ENCODE measurements at places on chromosomes 12 and 14.
A peak's percentile ranks its signal among the peaks of the same experiment; 100 is the strongest.

GRCh38 chr12:50024805-50025186 is 498 bp downstream of the RACGAP1 start:
- peak; percentile 21 for DNase-seq

DNA sequence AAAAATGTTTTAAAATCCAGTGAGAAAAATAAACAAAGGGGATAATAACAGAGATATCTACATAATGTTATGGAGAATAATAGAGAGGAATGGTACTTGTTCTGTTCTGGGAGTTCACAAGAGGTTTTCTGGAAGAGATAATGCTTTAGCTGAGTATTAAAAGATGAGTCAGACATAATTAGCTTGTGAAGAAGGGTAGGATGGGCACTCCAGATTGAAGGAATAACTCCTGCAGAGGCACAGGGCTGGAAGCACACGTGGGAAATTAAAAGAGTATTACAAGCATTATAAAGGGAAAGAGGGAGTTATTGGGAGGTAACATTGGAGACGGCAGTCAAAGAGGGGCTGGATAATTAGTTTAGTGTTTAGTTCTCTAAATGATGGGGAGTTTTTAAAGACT is 124.9 kb upstream of the BTG1 start:
- no peak for DNase-seq

- no peak for DNase-seq
Observed at GRCh38 chr12:110917961-110918360, 2.4 kb downstream of the MYL2 start.

DNA sequence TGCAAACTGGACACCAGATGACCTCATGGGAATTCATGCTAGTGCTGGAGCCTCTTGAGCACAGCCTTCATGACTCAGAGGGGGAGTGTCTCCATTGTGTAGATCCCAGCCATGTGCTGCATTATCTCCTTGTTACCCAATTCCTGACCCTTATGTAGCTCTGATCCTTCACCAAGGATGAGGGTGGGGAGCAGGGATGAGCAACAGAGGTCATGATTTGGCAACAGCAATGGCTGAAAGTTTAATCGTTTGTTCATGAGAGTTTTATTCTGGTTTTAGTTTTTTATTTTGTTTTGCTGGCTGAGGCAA is 9.5 kb upstream of the BDKRB1 start:
- peak; percentile 46 for DNase-seq

- no peak for DNase-seq
Observed at GRCh38 chr14:98877065-98877464, 394.9 kb downstream of the BCL11B start.

DNA sequence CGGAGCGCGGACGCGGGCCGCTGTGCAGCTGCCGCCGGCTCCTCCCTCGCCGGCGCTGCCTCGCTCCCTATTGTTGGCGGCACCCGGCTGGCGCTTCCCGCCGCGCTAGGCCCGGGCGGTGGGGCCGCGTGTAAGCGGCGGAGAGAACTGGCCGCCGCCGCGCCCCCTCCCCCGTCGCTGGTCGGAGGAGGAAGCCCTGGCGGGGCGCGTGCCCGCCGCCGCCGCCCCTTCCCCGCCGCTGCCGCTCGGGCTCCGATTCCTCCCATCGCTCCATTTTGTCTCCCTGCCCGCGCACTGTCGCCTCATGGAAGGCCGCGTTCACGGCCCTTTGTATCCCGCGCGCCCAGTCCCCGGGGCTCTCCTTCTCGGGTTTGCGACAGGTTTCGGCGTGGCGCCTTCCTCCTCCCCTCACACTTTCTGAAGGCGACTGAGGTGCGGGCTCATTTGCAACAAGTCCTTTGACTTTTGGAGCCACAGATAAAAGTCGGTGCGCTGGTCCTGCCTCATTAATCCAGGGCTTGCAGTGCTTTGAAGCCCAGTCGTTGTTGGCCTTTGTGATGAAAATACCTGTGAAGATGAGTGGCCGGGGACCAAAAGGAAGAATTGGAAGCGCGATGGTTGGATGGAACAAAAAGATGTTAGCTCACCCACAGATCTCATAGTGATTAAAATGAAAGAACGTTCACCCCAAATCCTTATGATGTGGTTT is 707 bp downstream of the CPSF6 start:
- peak; percentile 66 for DNase-seq

GRCh38 chr12:9957834-9958233 is 13.4 kb upstream of the CLEC12A start:
- DNase-seq, result no peak

GRCh38 chr12:1297206-1297605 is 297.2 kb downstream of the FBXL14 start:
- DNase-seq, result no peak

DNA sequence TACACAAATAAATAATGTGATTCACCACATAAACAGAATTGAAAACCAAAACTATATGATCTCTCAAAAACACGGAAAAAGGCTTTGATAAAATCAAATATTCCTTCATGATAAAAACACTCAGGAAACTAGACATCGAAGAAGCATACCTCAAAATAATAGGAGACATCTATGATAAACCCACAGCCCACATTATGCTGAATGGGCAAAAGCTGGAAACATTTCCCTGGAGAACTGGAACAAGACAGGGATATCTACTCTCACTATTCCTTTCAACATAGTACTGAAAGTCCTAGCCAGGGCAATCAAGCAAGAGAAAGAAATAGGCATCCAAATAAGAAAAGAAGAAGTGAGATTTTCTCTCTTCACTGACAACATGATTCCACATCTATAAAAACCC is 371.5 kb upstream of the ATXN7L3B start:
- no peak for DNase-seq

GRCh38 chr12:48013287-48013686 is 9.0 kb upstream of the COL2A1 start:
- DNase-seq, result no peak

- no peak for DNase-seq
Observed at GRCh38 chr14:92549105-92549858, 35.7 kb downstream of the RIN3 start.

DNA sequence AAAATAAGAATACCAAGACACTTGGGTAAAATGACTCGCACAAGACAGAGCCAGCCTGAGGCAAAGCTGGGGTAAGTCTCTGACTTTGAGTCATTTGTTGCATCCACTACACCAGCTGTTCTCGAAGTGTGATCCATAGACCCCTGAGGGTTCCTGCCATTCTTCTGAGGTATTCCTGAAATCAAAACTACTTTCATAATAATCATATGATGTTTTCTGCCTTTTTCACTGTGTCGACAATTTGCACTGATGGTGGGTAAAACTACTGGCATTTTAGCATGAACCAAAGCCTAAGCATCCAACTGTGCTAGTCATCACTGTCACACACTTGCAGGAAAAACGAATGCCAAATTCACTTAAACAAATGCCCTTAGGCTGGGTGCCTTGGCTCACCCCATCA is 135.5 kb upstream of the FUT8 start:
- DNase-seq, result no peak

- no peak for DNase-seq
Observed at GRCh38 chr12:127716166-127716565, 550.8 kb upstream of the TMEM132C start.

GRCh38 chr12:51851413-51852124 is 3.1 kb upstream of the FIGNL2 start:
- no peak for DNase-seq

DNA sequence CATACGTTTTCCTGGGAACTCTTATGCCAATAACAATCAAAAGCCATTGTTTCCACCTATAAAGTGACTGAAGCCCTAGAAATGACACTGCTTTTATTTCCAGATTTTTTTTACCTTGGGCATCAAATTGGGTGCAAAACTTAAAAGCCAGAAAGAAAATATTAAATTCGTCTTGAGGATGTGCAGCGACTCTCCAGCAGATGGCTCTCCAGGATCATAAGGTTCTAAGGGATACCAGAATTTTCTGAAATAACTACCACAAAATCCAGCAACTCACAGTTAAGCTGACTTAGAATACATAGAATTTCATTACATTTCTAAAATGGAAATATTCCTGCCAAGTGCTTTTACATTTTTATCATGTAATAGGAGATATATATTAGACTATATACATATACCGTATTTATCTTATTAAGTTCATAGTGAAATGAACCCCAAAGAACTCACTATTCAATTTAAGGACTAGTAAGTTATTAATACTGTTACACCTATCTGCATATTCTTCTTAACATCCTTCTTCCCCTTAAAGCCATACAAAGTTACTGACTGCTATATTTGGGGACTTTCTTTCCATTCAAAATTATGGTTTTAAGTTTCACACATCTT is 44.0 kb downstream of the ARMH4 start:
- peak; percentile 38 for DNase-seq

DNA sequence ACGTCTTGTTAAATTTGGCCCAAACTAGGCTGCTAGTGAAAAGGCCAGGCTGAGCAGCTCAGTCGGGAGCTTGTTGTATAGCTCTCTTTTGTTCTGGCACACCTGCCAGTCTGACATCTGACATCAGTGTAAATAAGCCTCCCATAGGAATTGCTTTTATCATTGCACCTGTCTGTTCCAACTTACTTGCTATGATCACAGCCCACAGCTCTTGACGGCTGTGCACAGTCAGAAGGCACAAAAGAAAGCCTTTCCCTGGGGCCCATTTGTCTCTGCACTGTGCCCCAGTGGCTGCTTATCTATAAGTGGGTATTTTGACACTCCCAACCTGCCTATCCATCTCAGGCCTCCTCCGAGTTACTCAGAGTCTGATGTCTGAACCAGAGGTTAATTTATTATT is 324.5 kb downstream of the NUAK1 start:
- no peak for DNase-seq

- no peak for DNase-seq
Observed at GRCh38 chr14:27566843-27567382, 969.1 kb upstream of the NOVA1 start.

DNA sequence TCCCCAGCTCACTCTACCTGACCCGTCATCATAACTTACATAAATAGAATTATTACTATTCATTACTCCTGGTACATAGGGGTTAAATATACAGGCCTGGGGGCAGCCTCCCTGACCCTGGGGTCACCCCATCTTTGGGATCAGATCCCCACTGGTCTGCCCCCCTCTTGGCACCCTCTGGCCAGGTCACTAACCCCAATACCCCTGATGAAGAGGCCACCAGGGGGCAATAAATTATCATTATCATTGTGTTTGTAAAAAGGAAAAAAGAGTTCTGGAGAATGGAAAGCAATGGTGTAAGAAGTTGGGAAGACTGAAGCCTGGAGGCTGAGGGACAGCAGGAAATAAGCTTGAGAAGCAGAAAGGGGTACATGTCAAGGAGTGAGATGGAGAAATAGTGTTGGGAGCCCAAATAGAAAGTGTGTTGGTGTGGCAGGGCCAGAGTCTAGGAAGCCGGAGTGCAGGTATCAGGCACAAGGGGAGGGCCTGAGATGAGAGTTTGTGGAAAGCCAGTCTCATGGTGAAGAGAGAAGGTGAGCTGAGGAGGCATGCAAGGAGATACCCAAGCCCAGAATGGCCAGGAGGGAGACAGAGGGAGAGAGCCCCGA is 6.1 kb upstream of the AAAS start:
- peak; percentile 28 for DNase-seq

- DNase-seq, result no peak
Observed at GRCh38 chr12:41076114-41076513, 112.0 kb upstream of the PDZRN4 start.

GRCh38 chr12:104498211-104498801 is 41.6 kb downstream of the CHST11 start:
- no peak for DNase-seq

DNA sequence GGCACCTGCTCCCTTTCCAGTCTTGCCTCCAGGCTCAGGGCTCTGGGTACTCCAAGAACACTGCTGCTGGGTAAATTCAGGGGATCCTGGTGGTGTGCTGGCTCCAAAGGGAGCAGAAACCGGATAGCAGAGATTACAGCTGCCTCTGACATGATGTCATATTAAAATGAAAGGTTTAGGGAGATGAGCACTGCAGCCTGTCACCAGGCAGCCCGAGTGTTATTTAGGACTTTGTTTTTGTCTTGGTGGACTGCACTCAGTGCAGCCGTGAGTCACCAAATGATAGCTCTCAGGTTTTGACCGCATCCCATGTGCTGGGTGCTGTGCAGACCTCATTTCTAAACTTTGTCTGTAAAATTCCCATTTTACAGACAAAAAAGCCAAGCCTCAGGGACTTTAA is 266.0 kb upstream of the CRY1 start:
- DNase-seq, result no peak

- DNase-seq, result no peak
Observed at GRCh38 chr12:124949779-124950728, 35.6 kb upstream of the UBC start.

- no peak for DNase-seq
Observed at GRCh38 chr14:92263681-92264080, 59.3 kb upstream of the SLC24A4 start.

DNA sequence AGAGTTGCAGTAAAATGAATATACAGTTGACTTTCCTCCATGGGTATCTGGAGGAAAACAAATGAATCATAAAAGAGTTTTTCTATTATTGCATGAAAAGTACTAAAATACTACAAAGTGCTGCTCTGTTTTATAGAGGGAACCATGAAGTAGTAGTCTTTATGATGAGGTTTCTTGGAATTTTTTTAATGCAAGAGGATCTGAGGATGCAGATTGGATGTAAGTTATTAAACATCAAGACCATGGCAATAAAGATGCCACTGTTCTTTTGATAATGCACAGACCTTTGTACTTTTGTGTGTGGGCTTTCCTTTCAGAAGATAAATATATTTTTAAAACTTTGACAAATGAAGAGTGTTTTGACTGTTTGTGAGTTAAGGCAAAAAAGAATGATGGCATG is 87.5 kb downstream of the DACT1 start:
- DNase-seq, result no peak

DNA sequence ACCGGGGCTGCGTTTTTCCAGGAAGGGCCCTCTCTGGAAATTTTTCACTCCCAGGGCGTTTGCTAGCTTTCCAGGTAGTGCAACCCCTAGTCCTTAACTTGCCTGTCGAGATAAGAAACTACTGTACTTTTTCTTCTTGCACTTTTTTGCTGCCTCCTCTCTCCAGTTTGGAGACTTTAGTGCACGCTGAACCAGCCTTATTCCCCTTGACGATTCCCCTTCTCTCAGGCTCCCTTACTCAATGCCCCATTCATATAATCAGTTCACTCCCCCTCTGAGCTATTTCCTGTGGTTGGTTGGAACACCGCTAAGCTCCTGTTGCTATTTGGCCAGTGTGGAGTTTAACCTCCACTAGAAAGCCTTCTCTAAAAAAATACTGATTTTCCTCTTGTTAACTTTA is 682 bp downstream of the CREBL2 start:
- no peak for DNase-seq

- DNase-seq, result no peak
Observed at GRCh38 chr12:24931666-24932405, 17.1 kb downstream of the BCAT1 start.

All from BE2C (cell line).